ENCODE measurements at places on chromosomes 4 and X.
A peak's percentile ranks its signal among the peaks of the same experiment; 100 is the strongest.

DNA sequence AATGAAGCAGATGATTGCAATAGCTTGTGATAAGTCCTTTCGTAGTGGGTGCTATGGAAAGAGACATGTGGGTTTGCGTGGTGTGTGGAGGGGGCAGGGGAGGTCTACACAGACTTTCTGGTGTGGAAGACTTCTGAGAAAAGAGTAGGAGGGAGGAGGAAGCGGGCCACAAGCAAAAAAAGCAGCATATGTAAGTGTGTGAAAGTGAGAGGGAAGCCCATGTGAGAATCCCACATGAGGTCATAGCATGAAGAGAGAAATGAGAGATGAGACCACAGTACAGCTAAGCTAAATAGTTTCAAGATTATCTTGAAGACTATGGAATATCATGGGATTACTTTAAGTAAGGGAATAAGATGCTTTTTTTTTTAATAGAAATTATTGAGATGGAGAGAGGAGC is 2039.9 kb upstream of the TENM3 start:
- no peak for DNase-seq

DNA sequence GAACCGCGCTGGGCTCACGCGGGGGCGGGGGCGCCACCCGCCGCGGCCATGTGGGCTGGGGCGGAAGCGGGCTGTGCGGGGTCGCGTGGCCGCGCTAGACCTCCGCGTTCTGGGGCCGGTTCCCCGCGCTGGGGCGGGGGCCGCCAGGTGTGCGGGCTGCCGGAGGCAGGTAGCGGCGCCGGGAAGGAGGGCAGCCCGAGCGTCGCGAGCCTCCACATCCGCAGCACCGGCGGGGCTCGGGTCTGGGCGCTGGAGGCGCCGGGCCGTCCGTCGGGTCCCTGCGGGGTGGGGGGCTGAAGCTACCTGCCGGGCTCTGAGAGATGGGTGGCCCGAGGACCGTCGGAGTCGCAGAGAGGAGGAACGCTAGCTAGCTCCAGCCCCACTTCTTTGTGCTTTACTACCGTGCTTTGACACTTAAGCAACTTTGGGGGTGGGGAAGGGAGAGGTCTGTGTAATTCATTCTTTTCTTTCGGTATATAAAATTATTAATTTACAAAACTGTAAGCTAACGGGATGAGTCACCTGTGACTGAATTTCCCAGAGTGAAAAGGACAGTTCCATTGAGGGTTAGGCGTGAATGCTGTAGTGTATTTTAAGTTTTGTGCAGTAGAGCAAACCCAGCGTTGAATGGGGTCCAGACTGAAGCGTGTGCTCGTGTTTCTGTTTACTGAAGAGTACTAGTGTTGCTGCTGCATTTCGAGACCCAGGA is 689 bp downstream of the METAP1 start:
- DNase-seq, result no peak

- DNase-seq, result no peak
Observed at GRCh38 chr4:149933883-149934282, 118.2 kb upstream of the IQCM start.

- no peak for DNase-seq
Observed at GRCh38 chrX:19303256-19303880, 40.4 kb upstream of the PDHA1 start.

DNA sequence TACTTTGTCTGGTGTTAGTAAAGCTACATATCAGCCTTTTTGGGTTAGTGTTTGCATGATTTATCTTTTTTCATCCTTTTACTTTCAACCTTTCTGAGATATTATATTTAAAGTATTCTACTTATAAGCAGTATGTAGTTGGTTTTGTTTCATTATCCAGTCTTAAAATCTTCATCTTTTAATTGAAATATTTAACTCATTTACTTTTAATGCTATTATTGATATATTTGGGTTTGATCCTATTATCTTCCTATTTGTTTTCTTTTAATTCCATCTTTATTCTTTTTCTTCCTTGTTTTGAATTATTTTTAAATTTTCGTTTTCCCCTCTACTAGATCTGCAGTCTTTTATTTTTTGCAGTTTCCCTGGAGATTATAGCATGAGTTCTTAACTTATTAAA is 44.0 kb downstream of the CLDN22 start:
- DNase-seq, result no peak

GRCh38 chrX:49186125-49187027 is at the start of gene PRICKLE3:
Gene PRICKLE3 (minus strand): TSS chrX:49186373. CDS start chrX:49186297, 76 bp downstream.
- DNase-seq, result peak; percentile 53

- no peak for DNase-seq
Observed at GRCh38 chr4:156888762-156889161, 82.8 kb downstream of the PDGFC start.

GRCh38 chr4:159174645-159175084 is 71.8 kb downstream of the RAPGEF2 start:
- DNase-seq, result no peak

DNA sequence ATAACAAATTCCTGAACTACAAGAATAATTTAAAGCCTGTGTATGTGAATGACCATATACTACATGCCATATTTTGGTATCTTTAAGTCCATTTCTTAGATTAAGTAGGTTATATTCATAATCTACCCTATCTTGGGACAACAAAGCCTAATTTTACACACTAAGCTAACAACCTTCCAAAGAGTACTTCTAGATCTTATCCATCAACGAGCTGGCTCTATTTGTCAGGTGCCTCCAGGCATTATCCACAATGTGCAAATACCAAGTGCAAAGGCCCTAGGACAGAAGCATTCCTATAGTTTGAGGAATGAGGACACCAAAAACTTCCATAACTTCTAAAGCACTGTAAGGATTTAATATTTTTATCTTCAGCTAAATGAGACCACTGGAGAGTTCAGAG is 3.5 kb downstream of the SLBP start:
- no peak for DNase-seq

GRCh38 chr4:140048419-140048995 is 105.5 kb downstream of the MAML3 start:
- no peak for DNase-seq

- DNase-seq, result no peak
Observed at GRCh38 chrX:135009057-135009610, 13.2 kb downstream of the RTL8B start.

DNA sequence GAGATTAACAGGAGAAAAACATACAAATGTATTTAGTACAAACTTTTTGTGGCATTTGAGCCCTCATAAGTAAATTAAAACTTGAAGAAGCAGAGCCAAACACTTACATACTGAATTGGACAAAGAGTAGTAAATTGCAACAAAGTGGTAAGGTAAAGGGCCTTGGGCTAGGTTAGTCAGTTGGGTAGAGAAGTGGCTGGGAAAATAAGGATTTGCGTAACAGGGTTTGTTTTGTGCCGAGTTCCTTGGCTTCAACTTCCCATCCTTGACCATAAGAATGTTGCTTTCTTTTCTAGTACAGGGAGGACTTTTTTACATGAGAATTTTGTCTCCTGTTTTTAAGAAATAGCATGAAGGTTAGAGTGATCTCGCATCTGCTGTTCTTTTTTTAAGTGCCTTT is 33.3 kb upstream of the DSPP start:
- DNase-seq, result no peak

GRCh38 chr4:37976507-37976906 is 16.3 kb downstream of the PTTG2 start:
- no peak for DNase-seq

DNA sequence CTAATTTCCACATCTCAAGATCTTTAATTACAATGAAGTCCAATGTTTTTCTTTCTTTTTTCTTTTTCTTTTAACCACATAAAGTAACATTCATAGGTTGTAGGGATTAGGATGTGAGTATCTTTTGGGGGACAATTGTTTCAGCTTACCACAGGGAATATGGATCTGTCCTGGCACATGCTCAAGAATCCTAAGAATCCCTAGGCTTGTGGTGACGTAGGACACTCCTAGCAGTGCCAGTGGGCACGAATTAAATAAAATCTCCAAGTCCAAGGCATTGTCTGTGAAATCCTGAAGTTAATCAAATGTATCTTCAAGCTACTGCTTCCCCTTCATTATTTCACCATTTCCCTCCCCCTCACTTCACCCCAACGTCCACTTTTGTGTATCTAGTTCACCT is 2.6 kb upstream of the LAS1L start:
- no peak for DNase-seq

- DNase-seq, result no peak
Observed at GRCh38 chr4:115491686-115492085, 378.3 kb upstream of the NDST4 start.

DNA sequence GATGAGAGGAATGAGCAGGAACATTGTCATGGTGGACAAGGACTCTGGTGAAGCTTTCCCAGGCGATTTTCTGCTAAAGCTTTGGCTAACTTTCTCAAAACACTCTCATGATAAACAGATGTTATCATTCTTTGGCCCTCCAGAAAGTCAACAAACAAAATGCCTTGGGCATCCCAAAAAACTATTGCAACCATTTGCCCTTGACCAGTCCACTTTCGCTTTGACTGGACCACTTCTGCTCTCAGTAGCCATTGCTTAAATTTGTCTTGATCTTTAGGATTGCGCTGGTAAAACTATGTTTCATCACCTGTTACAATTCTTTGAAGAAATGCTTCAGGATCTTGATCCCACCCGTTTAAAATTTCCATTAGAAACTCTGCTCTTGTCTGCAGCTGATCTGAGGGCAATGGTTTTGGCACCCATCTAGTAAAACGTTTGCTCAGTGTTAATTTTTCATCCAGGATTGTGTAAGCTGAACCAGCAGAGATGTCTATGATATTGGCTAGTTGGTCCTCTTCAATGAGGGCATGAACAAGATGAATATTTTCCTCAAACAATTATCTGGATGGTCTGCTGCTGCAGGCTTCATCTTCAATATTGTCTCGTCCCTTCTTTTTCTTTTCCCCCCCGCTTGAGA is 14.8 kb downstream of the TBC1D1 start:
- DNase-seq, result no peak

- DNase-seq, result no peak
Observed at GRCh38 chrX:20016616-20016945, 25.7 kb upstream of the BCLAF3 start.

DNA sequence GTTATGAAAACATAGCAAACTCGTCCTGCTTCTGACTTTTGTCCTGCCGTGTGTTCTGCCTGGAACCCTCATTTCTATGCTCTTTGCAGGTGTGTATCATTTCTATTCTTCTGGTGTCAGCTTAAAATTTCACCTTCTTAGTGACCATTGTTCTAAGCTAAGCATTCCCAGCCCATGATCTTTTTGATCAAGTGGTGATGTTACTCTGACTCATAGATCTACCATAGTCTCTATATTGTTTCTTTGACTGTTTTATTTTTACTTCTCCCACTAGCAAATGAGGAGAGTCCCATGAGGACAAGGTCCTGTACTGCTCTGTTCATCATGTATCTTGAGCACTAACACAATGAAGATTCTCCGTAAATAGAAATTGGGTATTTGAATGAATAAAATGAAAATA is 14.1 kb upstream of the CXCL6 start:
- DNase-seq, result no peak
